ENCODE measurements at places on chromosomes 5 and 9.
A peak's percentile ranks its signal among the peaks of the same experiment; 100 is the strongest.

DNA sequence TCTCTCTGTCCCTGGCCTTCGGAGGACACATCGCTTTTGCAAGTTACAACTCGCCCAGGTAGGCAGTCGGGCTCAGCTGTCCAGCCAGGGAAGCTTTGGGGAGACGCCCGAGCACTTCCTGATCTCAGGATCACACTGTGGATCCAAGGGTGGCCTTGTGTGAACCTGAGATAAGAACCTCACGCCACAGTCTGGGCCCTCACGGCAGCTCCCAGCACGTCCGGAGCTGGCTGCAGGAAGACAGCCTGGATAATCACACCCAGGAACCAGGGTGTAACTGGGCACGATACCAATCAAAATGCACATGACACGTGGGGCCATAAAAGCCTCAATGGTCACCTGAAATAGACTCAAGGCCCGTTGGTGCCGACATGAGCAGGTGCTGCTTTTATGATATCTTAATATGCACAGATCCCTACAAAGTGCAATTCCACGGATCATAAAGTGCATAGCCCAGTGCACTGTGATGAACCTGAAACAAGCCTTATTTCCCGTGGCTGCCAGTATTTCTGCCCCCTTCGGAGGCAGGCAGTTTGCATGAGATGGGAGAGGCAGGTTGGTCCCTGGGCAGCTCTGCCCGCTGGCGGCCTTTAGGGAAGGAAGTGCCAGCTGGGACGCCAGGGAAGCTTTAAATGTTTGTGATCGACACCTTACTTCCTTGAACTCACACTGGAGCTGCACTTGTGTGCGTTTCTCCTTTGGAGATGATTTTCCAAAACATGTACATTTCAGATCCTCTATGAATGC lies 14.5 kb downstream of the SLC6A18 start:
- DNase-seq = no peak

DNA sequence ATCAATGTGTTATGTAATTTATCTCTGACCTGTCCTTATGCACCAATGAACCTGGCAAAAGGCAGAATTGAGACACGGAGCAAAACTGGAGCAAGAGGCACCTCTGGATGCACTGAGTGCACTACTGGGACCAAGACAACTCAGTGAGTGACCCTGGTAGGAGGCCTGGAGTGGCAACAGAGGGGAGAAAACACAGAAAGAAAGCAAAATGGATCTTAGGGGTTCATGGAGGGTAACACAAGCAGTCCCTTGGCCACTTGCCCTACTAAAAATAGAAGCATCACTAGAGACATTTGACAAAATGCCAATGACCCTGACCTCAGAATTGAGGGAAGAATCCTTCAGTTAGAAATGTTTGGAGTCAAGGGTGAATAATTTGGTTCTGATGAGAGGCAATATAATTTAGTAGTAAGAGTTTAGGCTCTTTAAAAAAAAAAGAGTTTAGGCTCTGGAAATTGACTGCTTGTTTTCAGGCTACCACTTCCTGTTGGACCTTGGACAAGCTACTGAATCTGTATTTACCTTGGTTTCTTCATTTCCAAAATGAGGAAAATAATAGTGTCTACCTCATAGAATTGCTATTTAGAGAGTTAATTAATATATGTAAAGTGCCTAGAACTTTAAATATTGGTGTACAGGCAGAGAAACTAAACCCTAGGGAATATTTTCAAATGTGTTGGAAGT lies 234.9 kb upstream of the TARS1 start:
- DNase-seq = no peak

- DNase-seq = no peak
Observed at GRCh38 chr9:12680341-12680740, 12.8 kb upstream of the TYRP1 start.

DNA sequence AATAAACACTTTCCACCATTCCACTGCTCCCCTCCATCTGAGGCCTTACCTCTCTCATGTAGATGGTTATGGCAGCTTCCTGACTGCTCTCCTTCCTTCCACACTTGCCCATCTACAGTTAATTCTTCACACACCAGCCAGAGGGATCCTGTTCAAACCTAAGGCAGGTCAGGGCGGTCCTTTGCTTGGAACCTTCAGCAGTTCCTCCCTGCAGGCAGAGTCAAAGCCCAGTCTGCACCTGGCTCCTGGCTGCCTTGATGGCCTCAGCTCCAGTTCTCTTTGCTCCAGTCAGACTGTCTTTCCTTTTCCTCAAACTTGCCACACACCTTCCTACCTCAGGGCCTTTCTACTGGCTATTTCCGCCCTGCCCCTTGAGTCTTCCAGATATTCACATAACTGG lies 30.2 kb upstream of the NR3C1 start:
- no peak for DNase-seq

DNA sequence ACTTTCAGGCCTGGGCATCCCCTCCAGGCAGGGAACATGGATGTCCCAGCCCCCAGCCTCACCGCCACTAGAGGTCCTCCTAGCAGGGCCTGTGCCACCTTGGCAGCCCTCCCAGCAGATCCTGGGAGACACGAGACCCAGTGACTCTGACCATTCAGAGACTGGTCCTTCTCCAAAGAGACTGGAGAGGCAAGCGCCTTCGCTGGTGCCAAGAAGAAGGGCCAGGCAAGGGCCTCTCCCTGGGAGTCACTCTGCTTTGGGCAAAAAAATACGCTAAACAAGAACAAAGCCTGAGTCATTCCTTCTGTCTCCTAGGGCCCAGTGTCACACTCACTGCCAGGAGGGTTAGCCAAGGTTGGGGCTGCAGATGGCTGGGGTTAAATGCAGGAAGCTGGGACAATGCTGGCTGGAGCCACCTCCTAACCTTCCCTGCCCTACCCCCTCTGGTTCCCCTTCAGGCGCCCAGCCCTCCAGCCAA lies 35.3 kb upstream of the SMIM23 start:
- DNase-seq = no peak

GRCh38 chr9:94821098-94821887 lies 94.8 kb downstream of the AOPEP start:
- DNase-seq = no peak

GRCh38 chr5:150278916-150279315 lies 10.7 kb downstream of the CAMK2A start:
- DNase-seq = no peak

GRCh38 chr9:97365634-97366033 lies 46.3 kb upstream of the TDRD7 start:
- no peak for DNase-seq

- no peak for DNase-seq
Observed at GRCh38 chr9:128840524-128840923, 10.9 kb upstream of the SPOUT1 start.

DNA sequence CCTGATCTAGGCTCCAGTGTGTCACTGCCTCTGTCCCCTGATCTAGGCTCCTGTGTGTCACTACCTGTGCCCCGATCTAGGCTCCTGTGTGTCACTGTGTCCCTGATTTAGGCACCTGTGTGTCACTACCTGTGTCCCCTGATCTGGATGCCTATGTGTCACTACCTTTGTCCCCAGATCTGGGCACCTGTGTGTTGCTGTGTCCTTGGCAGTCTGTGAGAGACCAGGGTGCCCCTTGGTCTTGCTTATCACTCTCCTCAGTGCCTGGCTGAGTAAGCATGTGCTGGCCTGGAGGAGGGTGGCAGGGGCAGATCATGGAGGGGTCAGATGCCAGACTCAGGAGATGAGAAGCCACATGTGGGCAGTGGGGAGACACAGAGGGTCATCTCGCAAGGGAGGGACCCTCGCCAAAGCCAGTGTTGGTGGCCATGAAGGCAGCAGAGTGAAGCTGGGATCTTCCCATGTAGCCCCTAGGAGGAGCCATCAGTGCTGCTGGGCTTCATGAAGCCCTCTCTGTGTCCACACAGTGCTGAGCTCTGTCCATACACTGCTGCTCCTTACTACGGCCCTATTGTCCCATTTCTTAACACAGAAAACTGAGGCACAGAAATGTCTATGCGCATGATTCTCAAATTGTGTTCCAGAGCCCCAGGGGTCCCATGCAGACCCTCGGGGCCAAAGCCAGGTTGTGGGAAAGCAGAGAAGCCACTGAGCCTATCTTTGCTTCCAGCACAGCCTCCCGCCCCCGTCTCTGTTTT lies 15.5 kb downstream of the OLFML2A start:
- DNase-seq = no peak

DNA sequence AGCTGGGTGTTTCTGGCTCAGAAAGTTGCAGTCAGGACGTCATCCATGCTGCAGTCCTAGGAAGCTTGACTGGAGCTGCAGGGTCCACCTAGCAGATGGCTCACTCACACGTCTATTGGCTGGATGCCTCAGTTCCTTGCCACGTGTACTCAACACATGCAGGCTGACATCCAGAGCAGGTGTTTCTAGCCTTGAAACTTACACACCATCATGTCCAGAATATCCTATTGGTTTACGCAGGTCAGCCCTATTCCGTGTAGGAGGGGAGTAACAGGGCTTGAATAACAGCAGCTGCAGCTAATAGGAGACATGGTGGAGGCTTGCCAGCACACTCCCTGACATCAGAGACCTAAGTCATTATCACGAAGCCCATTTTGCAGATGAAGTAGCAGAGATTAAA lies 473.5 kb downstream of the ACTL7B start:
- DNase-seq = no peak

GRCh38 chr9:129258124-129258822 lies 80.2 kb upstream of the IER5L start:
- peak; percentile 89 for DNase-seq

- DNase-seq = no peak
Observed at GRCh38 chr9:125479846-125480615, 218.4 kb downstream of the GAPVD1 start.

GRCh38 chr5:67190861-67191260 lies 5.7 kb downstream of the CD180 start:
- no peak for DNase-seq

- no peak for DNase-seq
Observed at GRCh38 chr5:40029711-40030495, 605.1 kb upstream of the DAB2 start.

DNA sequence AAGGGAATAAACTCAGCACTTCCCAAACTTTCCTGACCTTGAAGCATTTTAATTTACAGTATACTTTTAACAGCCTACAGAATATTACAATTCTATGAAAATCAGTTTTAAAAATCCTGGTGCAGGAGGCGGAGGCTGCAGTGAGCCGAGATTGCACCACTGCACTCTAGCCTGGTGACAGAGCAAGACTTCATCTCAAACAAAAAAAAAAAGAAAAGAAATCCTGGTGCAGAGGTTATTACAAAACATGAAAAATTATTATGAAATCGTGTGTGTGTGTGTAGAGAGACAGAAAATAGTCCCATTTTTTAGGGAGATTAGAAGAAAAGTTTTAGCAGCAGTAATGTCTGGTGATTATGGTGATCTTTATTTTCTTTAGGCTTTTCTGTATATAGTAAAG lies 26.9 kb downstream of the GOLPH3 start:
- no peak for DNase-seq

GRCh38 chr5:178455480-178455835 lies 134.7 kb downstream of the COL23A1 start:
- no peak for DNase-seq

GRCh38 chr5:151255621-151256286 lies 2.8 kb downstream of the GM2A start:
- no peak for DNase-seq

DNA sequence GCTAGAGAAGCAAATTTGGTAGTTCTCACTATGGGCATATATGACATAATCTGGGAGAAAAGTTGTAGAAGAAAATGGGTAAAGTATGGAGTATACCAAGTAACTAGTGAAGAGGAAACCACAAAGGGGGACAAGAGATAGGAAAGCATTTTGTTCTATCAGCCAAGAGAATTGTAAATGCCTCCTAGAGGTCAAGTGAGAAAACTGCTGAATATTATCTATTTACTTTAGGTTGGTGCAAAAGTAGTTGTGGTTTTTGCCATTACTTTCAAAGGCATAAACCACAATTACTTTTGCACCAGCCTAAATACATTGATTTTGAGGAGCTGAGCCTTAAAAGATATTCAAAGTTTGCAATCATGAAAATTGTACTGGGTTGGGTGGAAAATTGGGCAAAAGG lies 126.7 kb upstream of the GRHPR start:
- no peak for DNase-seq

GRCh38 chr9:93001031-93001430 lies 53.7 kb downstream of the FGD3 start:
- no peak for DNase-seq

DNA sequence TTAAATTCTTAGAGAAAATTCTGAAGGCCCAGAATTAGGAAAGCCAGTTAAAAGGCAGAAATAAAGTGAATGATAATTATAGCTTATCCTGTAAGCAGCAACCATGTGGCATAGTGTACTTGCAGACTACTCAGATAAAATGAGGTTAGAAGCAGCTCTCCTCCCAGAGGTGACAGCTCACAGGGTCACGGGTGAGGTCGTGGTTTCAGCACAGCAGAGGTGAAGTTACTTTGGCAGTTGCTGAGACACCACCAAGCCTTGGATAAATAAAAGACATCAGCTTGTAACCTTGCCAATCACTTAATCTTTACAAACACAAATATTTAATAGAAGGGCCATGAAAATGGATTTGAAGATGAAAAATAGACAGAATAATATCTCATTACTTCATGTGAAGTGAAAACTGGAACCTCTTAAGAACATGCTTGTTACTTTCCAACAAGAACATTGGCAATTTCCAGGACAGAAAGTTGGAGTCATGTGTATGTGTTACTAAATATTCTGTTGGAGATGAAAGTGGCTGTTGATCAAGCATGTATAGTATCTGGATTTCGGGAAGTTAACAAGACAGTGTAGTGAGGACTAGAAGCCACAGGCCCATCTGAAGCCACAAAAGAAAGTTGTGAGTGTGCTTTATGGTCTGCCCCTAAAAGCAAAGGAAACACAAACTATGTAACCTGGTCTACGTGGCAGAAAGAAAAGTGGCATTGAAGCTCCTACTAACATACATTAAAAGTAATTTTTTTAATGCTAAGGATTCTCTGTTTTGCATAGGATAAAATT lies 134.4 kb downstream of the ERCC6L2 start:
- DNase-seq = peak; percentile 52

DNA sequence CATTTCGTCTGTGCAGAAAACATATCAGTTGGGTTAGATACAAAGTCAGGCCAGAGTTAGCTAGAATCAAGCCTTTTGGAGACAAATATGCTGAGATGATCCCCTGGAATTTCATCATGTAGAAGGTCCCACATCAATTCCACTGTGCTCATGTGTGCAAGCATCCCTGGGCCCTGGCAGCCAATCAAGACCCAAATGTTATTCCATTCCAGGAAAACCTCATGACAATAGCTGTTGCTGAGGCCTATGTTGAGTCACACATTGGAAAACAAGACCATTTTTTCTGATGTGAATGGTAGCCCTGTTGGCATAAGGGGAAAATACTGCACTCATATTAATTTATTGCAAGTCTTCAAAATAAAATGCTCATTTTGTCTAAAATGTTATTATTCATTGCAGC lies 11.5 kb downstream of the SPOCK1 start:
- DNase-seq = no peak

GRCh38 chr9:19720377-19720776 lies 68.5 kb downstream of the SLC24A2 start:
- no peak for DNase-seq

DNA sequence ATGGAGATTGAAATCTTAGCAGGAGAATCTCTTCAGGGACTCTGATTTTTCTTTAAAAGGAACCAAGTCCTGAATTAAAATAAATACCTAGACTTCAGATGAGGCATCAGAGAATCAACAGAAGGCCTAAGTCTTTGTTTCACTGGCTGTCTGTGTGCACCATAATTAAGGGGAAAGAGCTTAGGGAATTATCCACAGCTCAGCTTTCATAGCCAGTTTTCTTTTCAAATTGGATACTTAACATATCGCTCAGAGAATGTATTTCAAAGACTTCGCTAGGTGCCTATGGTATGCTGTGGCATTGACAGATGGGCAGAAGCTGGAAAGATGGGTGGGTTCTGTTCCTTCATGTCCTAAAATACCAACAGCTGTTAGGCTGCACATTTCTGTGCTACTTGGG lies 325.8 kb downstream of the TMEM38B start:
- no peak for DNase-seq

GRCh38 chr5:139699351-139699750 lies 51.2 kb downstream of the CXXC5 start:
- no peak for DNase-seq

All from stimulated activated CD4-positive, alpha-beta T cell treated with anti-CD3 and anti-CD28 coated beads, Interleukin-4, amount 100 ng/mL, for 24 hours (primary cell).